Activated T-helper 1 cell treated with Interleukin-2 at 50 U/mL for 16 hours (primary cell): ENCODE measurements at places on chromosomes 4 and X.

DNA sequence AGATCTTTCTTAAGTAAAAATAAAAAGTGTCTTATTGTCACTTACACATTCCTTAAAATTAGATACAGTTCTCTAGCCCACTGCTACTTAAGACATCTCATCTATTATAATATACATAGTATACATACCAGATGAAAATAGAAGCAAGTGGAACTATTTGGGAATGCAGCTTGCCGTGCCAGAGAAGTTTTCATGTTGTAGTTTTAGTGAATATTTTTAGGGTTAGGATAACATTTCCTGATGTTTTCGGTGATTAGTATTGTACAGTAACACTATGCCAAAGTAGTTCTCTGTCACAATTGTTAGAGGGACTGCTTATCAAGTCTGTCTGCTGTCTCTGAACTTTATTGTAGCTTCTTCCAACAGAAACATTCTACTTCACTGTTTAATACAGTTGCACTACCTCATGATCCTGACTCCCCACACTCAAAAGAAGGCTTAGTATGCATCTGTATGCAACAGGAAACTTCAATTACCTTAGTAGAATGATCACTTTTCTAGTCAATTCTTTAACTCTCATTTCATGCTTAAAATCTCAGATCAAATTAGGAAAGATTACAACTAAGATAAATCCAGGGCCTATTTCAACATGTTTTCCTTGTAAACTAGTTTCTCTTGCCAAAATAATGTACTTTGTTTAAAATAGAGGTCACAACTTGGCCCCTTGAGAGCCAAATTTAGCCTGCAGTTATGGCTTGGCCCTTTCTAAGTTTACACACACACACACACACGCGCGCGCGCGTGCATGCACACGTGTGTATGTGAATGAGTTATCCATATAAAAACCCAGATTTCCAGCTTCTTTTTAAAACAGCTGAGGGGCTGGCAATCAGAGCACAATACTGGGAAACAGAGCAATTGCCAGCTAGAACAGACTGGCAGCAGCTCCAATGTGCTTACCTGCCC lies 42.3 kb upstream of the SRPX start:
- DNase-seq = no peak

GRCh38 chr4:53914313-53915016 lies 149.9 kb downstream of the CHIC2 start:
- DNase-seq = no peak

GRCh38 chr4:77952457-77952856 lies 89.8 kb downstream of the MRPL1 start:
- DNase-seq = no peak

DNA sequence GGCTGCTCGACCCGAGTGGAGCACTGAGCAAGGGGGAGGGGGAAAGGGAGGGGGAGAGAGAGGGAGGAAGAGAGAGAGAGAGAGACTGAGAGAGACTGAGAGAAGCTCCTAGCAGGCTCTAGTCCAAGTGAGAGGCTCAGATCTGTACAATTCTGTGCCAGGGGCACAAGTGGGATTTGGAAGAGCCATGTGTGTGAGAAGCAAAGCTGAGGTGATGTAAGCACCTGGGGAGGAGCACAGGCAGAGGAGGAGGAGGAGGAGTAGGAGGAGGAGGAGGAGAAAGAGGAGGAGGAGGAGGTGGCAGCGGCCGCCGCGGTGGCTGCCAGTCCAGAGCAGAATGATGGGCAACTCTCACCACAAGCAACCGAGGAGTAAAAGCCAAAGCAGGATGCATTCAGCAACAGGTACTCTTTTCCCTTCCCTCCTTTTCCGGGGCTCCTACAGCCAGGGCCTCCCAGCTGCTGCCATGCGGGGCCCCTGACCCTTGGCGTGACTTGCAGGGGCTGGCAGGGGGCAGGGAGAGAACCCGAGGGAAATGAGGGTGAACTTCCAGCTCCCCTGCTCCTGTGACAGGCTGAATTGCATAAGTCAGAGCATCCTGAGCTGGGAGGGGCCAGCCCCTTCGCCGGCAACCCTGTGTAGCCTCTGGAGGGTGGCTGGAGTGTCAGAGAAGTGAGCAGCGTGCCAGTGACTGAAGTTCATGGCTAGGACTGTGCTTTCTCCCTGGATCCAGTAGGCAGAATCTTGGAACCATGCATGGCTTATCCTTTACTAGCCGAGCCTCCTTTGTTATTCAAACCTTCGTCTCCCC lies 62.2 kb downstream of the RTL5 start:
- no peak for DNase-seq

GRCh38 chr4:13365195-13365594 lies 118.9 kb downstream of the RAB28 start:
- DNase-seq = no peak

DNA sequence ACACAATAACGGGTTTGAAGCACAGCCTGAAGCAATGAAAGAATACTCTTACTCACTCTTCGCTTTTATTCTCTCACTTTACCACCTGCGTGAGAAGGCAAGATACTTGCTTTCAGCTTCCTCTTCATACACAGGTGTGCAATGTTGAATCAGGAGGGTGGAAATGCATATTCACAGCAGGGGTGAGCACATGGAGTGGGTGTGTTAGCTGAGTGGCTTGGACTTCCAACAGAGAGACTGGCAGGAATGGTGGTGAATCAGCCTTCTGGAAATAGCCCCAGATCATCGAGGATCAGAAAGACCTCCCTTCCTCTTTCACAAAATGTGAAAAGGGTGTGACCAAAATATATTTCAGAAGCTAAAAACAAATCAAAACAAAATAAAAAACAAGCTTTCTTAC lies 521.2 kb downstream of the STIM2 start:
- DNase-seq = no peak

DNA sequence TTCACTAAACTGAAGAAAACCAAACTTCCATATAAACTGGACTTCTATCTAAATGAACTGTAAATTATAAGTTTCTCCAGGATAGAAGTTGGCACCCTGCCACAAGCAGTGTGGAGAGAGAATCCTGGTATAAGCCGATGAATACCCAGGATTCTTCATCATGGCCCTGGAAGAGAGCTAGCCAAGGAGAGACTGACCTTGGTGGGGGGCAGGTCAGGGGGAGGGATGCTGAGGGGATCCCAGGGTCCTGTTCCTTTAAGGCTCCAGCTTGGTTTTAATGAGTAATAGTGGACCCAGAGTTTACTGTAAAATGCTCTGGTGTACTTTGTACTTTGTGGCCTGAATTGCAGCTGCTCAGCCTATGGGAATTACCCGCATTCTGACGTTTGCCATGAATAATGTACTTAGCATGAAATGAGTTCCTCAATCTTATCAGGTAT lies 16.9 kb downstream of the RASSF6 start:
- DNase-seq = no peak

- DNase-seq = no peak
Measured at GRCh38 chr4:33739884-33740632, 2504.3 kb downstream of the ARAP2 start.

DNA sequence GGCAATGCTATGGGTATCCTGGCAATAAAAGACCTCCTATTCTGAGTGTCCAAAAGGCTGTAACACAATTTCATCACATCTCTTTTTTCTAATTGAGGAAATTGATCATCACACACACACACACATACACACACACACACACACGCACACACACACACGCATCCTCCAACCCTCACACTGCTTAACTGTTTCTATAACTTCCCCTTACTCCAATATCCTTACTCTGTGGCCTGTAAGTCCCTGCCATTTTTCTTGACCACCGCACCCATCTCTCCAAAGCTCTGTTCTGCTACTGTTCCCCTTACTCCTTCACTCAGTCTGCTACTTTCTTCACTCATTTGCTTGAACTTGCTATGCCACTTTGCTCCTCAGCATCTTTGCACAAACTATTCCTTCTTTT lies 115.6 kb downstream of the AMELX start:
- no peak for DNase-seq

DNA sequence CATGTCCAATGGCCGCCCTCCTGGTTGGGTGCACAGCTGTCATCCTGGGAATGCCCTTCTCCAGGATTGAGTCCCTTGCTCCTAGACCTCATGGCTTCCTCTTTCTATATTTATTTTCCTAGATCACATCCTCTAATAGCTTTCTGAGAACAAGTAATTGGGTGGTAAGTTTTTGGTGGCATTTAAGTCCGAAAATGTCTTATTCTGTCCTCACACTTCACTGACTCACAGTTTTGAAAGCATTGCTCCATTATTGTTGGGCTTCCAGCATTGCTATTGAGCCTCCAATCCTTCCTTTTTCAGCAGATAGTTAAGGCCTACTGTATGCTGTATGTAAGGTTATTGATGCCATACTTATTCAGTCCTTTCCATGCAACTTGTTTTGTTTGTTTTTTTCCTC lies 25.9 kb downstream of the PGM2 start:
- DNase-seq = no peak

DNA sequence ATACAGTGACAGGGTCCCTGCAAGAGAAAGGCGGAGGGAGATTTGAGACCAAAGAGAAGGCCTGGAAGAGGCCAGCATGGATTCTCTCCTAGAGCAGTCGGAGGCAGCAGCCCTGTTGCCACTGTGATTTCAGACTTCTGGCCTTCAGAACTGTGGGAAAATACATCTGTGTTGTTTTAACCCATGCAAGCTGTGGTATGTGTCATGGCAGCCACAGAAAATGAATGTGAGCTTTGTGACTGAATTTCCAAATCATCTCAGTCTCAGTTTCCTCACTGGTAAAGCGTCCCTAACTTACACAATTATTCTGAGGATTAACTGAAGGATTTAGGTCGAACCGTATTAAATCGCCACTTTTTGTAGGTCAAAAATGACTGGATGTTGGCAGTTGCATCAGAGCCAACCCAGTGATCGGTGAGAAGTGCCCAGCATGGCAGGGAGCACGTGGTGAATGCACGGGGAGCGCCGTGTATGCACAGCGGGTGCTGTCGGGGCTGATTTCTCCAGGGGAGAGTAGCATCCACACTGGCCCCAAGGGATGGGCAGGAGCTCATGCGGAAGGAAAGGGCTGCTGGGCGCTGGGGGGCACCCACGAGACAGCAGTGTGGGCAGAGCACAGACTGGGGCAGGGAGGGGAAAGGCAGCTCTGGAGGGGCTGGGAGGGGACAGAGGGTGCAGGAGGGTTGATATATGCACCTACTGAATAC lies 23.8 kb upstream of the NSG1 start:
- no peak for DNase-seq

DNA sequence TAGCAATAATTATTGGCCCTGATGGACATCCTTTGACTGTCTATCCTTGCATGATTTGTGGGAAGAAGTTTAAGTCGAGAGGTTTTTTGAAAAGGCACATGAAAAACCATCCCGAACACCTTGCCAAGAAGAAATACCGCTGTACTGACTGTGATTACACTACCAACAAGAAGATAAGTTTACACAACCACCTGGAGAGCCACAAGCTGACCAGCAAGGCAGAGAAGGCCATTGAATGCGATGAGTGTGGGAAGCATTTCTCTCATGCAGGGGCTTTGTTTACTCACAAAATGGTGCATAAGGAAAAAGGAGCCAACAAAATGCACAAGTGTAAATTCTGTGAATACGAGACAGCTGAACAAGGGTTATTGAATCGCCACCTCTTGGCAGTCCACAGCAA lies 60.7 kb downstream of the ZFX start:
- no peak for DNase-seq

- no peak for DNase-seq
Measured at GRCh38 chr4:118814058-118814457, 21.9 kb downstream of the SEC24D start.

DNA sequence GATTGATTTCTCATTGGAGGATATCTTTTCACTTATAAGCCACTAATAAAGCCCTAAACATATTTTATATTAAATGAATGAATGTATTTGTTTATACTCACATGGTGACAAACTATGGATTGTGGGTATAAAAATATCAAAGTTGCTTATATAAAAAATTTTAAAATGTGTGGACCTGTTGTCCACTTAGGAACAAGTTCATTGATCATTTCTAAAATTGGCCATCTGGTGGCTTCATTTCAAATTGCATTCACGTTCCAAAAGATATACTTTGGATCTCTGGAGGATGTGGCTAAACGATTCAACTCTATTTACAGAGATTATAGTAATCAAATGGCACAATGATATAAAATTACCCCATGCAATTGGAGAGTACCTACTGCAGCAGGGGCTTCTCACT lies 32.5 kb downstream of the FSTL5 start:
- no peak for DNase-seq

- DNase-seq = no peak
Measured at GRCh38 chr4:53889326-53890055, 174.9 kb downstream of the CHIC2 start.

DNA sequence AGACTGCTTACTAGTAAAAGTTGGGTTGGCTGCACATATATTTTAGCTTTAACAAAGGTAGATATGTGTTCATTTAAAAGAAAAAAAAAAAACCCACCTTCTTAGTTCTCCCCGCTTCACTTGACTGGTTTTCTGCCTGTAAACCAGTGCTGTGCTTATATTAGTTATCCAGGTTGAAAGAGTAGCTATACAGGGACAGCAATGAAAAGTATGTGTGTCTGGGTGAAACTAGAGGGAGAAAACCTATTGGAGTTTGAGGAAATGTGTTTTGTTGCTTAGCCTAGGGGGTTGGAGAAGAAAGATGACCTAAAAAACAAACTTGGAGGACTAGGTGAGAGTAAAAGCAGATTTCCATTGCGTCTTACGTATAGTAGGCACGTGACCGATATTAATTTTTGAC lies 4.5 kb downstream of the JADE1 start:
- DNase-seq = no peak

DNA sequence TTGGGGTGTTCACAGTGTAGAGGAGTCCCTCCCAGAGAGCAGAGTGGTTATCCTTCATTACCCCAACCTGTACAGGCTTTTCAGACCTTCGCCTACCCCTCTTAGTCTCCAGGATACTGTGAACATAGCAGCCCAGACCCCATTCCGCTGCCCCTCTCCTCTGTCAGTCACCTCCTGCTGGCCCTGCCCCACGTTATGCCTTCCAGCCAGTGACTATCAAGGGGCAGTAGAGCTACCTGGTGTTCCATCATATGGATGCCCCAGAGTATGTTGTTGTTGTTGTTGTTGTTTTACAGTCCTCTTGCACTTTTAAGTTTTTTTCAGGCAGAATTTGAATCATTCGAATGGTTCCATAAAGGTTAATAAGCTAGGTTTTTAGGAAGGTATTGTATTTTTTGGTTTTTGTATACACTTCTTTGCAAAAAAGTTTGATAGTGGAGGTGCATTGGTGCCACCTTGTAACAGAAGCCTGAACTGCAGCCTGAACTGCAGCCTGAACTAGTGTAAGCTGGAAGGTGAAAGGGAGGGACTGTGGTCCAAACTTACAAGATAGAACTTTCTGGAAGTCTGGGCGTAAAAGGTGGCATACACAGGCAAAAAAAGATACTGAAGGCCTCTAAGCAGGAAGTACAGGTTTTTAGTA lies 101.4 kb upstream of the RAB40AL start:
- no peak for DNase-seq

- no peak for DNase-seq
Measured at GRCh38 chr4:4368809-4369580, 17.9 kb upstream of the NSG1 start.

DNA sequence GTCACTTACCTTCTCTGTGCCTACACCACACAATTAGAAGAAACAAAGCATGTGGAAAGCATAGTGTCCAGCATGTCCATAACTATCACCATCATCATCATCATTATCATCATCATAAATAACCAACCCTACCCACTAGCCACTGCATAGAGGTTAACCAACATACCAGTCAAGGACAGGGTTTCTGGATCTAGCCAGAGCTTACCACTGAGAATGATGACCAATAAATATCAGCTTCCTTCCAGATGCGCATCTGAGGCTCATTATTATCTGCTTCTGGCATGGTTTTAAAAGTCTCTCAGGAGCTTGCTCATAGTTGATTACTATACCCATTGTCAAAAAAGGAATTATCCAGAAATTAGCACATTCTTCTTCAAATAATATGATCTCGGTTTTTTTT lies 25.5 kb upstream of the MYOZ2 start:
- DNase-seq = no peak
